ENCODE measurements at places on chromosomes 7 and 10.
A peak's percentile ranks its signal among the peaks of the same experiment; 100 is the strongest.

DNA sequence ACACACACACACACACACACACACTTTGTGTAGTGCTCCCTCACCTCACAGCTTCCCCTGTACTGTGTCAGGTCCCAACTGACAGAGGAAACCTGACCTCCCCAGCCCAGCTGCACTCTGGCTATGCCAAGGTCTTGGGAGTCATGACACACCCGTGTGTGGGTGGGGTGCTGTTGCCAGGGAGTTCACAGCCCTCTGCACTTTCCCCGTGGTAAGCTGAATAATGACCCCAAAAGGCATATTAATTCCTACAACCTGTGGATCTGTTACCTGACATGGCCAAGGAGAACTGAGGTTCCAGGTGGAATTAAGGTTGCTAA is 8.9 kb upstream of the NANOS1 start:
- DNase-seq: no peak

- DNase-seq: no peak
Measured at GRCh38 chr10:10367264-10367663, 650.4 kb upstream of the CELF2 start.

DNA sequence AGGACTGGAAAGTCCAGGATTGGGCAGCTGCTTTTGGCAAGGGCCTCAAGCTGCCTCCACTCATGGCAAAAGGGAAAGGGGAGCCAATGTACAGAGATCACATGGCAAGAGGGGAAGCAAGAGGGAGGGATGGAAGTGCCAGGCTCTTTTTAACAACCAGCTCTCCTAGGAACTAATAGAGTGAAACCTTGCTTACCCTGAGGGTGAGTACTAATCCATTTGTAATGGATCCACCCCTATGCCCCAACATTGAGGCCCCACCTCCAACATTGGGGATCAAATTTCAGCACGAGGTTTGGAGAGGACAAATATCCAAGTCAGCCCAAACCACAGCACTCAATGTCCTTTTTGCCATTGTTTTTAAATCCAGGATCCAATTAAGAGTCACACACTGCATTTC is 12.5 kb downstream of the HABP2 start:
- DNase-seq: no peak

DNA sequence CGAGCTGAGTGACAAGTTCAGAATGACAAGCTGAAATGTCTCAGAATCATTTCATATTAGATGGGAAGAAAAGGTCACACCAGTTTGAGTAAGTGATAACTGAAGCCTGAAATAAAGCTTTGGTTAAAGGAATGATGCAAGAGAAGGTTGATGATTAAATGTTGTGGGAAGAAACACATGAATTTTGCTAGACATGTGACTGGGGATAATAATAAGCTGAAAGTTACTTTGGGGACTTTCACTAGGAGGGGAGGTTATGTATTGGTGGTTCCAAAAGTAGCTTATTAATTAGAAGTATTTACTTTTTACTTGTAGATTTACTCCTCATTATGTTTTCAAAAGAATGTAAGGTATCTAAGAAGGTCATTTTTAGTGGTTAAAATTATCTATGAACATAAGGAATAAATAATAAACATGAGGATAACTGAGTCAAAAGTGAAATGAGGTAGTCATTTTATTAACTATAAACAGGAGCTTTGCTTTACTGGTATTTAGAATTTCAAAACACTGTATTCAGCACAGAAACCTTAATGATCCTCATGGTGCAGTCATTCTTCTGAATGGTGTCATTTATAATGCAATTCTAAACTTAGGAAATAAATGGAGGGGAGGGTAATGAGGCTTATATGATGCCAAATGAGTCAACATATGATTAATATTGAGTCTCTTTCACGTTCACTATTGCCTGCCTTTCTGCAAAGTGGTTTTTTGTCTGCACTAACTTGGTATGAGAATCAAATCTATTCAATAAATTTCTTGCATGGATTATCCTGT is 63.7 kb downstream of the PRKG1 start:
- DNase-seq: no peak

DNA sequence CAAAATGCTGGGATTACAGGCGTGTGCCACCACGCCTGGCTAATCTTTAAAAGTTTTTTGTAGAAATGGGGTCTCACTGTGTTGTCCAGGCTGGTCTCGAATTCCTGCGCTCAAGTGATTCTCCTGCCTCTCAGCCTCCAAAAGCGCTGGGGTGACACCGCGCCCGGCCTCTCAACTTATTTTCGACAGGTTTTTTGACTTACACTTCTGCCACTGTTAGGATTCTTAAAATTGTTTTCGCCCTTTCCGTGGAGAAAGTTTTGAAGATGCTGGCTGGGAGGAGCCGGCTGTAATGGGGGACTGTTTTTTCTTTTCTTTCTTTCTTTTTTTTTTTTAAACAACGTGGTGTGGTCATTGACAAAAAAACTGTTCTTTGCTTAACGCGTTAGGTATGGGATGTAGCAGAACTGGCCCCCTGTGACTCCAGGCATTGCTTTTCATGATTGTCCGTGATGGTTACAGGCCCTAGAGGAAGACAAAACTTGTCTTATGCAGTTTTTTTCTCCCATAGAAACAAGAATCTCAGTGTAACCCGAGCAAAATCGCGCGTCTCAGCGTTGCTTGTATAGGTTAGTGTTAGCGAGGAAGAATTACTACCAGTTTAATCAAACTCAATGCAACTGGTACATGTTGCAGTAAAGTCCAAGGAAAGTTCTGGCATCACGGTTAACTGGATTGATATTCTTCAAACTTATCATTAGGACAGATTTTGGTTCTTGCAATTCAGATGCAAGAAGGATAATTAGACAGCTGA is 72.2 kb downstream of the DAGLB start:
- DNase-seq: no peak

DNA sequence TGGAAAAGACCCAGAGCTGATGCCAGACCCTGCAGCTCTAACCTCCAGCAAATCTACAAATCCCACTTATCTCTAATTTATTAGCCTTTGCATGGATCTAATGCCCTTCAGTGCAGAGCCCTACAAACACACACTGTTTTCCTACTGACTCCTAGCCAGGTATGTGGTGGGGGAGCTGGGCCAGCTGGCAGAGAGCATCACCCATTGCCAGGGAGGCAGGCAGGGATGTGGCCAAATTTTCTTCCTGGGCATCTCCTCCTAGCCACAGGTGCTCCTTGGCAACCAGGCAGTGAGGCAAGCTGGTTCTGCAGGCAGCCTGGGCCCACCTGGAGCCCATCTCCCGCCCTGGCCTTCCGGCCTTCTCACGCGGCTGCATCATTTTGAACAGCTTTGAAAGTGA is 55.9 kb upstream of the EMX2 start:
- no peak for DNase-seq

GRCh38 chr7:1169409-1170368 is 9.7 kb upstream of the ZFAND2A start:
- DNase-seq: peak; percentile 94

- no peak for DNase-seq
Measured at GRCh38 chr10:132878091-132878729, 64.2 kb downstream of the CFAP46 start.

GRCh38 chr7:138243430-138243829 is 167.2 kb downstream of the AKR1D1 start:
- no peak for DNase-seq

DNA sequence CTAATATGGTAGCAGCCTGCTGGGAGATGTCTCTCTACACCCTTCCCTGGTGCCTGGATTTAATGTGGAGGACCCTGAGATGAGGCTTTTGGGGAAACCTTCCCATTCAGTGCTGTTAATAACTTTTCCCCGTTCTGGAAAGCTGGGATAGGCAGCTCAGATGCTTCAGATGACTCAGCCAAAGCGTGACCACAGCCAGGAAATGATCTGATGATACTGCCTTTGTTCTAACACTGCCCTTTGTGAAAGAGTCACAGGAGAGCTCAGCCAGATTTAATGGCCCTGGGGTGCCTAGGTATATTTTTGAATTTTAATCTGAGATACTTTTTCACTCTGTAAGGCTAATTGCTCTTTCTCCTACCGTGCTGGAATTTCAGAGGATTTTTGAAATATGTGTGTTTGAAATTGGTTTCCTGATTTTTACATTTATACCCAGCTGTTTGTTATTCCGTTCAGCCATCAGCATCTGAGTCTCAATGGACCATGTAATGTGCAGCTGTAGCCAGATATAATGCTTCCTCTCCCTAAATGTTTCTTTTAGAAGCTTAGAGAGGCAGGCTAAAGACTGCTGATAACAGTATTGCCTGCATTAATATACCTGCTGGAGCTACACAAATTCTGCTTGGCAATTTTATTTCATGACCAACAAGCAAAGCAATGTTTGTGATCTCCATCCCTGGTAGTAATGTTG is 17.8 kb downstream of the CELF2 start:
- no peak for DNase-seq

DNA sequence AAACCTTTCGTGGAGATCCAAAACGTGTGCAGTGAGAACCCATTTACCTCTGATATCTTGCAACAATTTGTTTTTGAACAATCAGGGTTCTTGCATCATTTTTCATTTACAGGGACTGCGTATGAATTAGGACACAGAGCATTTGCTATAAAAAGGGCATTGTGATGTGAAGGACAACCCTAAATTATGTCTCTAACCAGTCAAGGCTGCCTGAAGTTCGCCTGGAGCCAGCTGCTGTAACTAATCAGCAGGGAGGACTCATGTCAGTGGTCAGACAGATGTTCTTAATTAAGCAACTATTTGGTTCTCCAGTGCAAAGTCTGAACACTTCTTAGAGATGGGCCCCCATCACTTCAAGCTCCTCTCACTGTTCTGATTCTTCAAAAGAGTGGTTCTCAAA is 674.8 kb downstream of the KCNMA1 start:
- DNase-seq: no peak

GRCh38 chr7:25964483-25964991 is 187.5 kb upstream of the NFE2L3 start:
- no peak for DNase-seq

GRCh38 chr7:106774768-106775551 is 90.1 kb upstream of the PIK3CG start:
- DNase-seq: peak; percentile 15

- DNase-seq: no peak
Measured at GRCh38 chr10:86306628-86307278, 59.8 kb downstream of the GRID1 start.

GRCh38 chr10:63720676-63721075 is 199.5 kb downstream of the REEP3 start:
- DNase-seq: no peak

DNA sequence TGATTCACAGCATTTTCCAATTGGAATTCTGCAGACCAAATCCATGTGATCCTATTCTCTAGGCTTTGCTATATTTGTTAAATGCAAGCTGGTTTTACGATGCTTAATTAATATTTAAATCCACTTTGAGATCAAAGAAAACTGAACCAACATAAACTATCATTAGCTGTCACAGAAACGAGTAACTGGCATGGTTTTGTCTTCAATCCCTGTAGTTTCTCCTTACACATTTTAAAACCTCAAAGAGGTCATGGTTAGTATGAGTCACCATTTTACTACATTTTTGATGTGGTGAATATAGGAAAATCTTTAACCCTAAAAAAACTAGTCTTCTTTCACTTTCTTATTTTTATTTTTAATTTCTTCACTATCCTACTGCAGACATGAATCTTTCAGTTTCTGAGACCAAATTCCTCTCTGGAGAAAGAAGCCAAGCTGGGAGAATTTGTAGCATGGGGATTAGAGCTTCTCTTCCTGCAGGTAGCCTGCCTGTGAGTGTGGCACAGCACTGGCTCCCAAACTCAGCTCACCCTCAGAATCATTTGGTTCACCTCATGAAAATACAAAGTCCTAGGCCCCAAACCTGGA is 8.7 kb upstream of the LIPM start:
- DNase-seq: no peak

GRCh38 chr10:128064970-128065580 is 61.1 kb downstream of the MKI67 start:
- DNase-seq: no peak

- DNase-seq: no peak
Measured at GRCh38 chr7:55410667-55411239, 45.6 kb downstream of the LANCL2 start.

- no peak for DNase-seq
Measured at GRCh38 chr7:2373124-2373556, 18.5 kb downstream of the EIF3B start.

GRCh38 chr10:48575901-48576300 is 29.0 kb downstream of the ARHGAP22 start:
- DNase-seq: no peak

GRCh38 chr7:100677308-100678267 is 4.0 kb downstream of the GNB2 start:
- no peak for DNase-seq

DNA sequence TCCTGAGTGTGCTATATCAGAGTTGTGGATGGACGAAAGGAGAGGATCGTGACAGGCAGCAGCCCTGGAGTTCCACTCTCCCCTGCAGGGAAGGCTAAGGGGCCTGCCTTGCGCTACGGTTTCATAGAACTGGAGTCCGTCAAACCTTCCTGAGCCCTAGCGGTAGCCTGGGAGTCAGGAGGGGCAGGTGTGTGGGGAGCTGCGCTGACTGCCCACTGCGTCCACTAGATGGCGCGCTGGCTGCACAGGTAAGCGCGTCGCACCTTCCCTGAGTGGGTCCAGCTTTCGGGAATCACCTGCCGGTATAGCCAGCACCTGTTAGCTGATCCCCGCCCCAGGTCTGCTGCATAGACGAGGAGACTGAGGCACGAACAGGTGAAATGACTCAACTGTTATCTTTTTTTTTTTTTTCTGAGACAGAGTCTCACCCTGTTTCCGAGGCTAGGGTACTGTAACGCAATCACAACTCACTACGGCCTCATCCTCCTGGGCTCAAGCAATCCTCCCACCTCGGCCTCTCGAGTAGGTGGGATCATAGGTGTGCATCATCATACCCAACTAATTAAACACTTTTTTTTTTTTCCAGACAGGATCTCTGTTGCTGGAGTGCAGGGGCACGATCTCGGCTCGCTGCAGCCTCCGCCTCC is 20.2 kb upstream of the BAIAP2L1 start:
- DNase-seq: peak; percentile 59

GRCh38 chr7:38873433-38873832 is 35.6 kb downstream of the VPS41 start:
- no peak for DNase-seq

DNA sequence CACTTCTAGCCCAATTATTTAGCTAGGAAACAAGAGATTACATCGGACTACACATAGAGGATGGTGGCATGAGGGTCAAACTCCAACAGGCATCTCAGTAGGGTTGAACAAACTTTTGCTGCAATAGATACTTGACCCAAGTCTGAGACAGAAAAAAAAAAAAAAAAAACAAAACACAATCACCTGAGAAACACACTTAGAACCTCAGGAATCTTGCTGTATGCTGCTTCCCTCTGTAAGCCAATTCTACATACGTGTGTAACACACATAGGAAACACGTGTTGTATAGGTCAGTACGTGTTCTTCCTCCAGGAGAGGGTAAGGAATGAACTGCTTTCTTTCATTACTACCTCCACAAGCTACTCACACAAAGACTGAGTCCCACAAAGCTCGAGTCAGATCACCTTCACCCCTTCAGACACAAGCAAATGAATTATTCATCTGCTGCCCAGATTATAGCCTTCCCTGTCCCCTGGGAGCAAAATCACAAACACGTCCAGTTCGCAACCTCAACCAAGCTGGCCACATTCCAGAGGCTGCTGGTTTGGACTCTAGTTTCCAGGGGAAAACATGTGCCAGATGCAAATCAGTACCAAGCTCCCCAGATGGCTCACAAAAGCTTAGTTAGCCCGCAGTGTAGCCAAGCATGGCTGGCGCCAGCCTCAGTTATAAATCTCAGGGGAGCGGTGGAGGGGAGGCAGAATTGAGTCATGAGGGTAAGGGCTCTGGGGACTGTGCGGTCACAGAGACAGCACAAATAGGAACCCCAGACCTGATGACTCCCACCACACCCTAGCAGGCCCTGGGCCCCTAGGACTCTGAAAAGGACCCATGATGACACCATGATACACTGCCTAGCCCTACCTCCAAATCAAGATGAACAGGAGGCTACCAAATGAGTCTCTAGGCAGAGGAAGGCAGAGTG is 15.1 kb downstream of the PSAP start:
- DNase-seq: no peak
